ENCODE measurements at places on chromosomes 5 and 9.

- DNase-seq = no peak
Observed at GRCh38 chr5:120788481-120788880, 324.4 kb downstream of the PRR16 start.

DNA sequence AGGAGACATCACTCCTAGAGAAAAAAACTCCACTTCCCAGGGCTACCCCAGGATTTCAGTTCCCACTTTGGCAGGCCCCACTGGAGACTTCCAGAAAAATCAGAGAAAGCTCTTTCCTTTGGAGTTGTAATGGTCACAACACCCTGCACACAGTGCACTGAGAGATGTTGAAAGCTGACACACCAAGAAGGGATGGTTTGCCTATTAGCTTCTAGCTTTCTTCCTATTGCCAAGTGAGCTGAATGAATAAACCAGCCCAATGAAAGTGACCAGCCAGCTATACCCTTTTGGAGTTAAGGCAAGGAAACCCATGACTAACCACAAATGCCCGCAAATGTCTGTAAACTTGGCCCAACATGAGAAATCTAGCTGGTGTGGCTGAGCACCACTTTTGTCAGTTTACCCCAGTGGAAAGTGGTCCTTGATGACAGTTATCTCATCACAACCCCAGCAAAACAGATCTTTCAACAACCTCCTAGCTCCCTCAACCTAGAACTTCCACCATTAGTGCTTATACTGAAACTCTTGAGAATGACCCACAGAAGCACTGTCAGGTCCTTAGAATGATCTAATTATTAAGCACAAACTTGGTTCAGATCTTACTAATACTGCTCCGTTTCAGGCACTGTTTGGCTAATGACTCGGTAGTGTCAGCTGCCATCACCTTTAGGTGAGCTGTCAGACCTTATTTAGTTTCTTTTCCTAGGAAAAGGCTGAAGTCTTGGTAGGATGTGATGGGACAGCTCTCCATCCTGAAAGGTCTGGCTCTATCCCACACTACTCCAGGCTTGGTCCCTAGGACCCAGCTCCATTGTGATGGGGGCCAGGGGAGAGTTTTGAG, 11.2 kb downstream of the IRF1 start:
- no peak for DNase-seq

DNA sequence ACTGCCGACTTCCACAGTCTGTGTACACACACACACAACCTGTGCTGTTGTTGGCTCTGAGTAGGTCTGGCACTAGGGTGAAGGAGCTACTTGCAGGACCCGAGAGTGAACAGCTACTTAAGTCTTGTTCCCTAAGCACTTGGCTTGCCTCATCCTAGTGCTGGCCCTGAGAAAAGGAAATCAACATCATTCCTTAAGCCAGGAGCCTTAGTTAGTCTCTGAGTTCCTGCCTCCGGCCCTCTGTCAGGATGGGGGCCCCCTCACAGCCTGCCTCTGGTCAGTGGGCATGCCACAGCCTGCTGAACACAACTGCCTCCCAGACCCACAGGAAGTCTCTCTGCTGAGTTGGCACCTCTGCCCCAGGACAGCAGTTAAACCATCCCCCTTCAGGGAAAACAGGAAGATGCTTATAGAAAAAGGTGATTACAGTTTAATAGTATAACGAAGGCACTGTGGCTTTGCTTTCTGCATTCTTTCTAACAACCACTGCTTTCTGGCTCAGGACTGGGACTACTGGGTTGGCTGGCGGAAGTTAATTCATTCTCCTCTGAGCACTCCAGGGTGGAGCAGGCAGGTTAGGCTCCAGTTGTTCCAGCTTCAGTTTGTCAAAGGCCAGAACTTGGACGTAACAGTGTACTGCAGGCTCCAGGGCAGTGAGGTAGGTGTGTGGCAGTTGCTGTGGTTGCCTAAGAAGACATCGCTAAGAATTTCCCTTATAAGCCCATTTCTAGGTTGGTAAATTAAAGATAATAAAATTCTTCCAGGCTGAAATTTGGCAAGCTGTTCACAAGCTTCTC, 2.8 kb downstream of the MAMDC2 start:
- no peak for DNase-seq

GRCh38 chr5:121144764-121145163, 680.7 kb downstream of the PRR16 start:
- no peak for DNase-seq

GRCh38 chr5:160699301-160699700, 152.7 kb downstream of the ATP10B start:
- DNase-seq = no peak

GRCh38 chr9:136975644-136976043, 1.7 kb upstream of the PTGDS start:
- DNase-seq = no peak

GRCh38 chr9:4420351-4420750, 69.9 kb upstream of the SLC1A1 start:
- DNase-seq = no peak

DNA sequence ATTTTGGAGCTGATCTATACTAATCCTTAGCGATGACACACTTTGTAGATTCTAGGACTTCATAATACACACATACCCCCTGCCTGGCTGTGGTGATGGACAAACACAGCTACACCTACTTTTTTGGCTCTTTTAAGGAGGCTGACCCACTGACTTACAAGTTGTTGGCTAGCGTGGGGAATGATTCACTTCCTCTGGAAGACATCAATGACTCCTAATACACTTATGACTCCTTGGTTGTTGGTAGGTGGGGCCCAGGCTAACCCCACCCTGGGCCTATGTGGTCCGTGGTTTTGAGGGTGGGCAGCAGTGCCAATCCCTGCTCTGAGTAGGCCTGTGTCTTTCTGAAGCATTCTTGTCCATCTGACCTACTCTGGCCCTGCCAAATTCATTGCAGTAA, 144.4 kb downstream of the SLC12A2 start:
- DNase-seq = no peak

- DNase-seq = no peak
Observed at GRCh38 chr5:41820150-41820549, 50.1 kb downstream of the OXCT1 start.

- peak; percentile 30 for DNase-seq
Observed at GRCh38 chr9:126860757-126861466, 473 bp downstream of the ZBTB34 start.

DNA sequence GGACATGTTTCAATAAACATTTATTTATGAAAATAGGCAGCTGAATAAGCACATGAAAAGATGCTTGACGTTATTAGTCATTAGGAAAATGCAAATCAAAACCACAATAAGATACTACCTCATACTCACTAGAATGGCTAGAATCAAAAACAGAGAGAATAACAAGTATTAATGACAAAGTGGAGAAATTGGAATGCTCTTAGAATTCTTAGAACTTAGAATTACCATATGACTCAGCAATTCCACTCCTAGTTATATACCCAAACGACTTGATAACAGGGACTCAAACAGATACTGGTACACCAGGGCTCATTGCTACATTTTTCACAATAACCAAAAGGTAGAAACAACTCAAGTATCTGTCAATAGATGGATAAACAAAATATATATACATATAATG, 15.1 kb upstream of the TRIM36 start:
- no peak for DNase-seq

DNA sequence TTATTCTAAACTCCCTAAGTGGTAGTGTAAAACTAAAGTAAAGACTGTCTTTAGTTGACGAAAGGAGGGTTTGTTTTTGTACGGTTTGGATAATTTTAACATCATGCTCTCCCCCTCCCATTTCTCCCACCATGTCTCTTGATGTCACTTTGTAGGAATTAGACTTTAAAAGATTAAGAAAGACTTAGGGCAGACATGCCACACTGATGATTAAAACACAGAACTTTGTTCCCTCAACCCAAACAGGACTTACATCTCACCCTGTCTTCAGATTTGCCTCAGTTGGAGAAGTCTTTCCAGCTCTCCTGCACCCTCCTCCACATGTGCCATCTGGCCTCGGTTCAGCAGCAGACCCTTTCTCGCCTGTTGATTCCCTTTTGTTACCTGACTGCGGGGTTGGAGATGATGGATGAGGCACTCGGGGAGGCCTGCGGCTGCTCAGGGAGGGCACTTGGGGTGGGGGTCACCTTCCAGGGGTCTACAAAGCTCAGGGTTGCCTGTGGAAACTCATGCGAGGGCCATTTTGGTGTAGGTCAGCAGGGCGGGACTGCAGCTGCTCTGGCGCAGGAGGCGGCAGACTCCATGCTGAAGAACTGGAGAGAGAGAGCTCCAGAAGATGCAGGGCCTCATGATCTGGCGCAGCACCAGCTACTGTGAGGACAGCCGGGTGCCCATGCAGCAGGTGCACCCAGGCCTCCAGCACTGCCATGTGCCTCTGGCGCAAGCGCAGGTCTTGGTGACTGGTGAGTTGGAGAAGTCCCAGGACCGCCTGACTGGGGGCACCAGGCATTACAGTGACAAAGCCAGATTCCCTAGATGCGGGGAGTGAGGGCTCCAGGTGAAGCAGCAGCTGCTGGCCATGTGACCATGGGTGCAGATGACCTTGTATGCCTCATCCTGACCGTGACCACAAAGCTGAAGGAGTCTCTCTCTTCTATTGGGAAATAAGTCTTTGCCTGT, 24.5 kb upstream of the EXOC3 start:
- no peak for DNase-seq

DNA sequence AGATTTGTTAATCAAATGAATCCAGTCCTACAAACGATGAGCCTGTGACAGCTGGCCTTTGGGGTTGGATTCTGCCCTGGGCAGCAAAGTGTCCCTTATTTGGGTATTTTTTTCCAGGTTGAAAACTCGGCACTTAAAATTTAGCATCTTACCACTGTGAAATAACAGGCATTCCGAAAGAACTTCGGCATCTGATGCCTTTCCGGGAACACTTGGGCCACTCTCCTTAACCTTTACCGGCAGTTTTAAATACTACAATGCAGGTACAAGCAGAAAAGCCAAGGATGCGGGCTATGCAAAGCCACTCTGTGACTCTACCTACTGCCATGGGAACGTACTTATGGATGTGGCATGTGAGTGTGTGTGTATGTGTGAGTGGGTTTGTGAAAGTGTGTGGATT, 1.0 kb upstream of the RASGRF2 start:
- DNase-seq = no peak

GRCh38 chr9:135329571-135330306, 149.8 kb upstream of the PPP1R26 start:
- DNase-seq = peak; percentile 5

GRCh38 chr9:133578524-133579441, 30.4 kb downstream of the FAM163B start:
- DNase-seq = no peak

DNA sequence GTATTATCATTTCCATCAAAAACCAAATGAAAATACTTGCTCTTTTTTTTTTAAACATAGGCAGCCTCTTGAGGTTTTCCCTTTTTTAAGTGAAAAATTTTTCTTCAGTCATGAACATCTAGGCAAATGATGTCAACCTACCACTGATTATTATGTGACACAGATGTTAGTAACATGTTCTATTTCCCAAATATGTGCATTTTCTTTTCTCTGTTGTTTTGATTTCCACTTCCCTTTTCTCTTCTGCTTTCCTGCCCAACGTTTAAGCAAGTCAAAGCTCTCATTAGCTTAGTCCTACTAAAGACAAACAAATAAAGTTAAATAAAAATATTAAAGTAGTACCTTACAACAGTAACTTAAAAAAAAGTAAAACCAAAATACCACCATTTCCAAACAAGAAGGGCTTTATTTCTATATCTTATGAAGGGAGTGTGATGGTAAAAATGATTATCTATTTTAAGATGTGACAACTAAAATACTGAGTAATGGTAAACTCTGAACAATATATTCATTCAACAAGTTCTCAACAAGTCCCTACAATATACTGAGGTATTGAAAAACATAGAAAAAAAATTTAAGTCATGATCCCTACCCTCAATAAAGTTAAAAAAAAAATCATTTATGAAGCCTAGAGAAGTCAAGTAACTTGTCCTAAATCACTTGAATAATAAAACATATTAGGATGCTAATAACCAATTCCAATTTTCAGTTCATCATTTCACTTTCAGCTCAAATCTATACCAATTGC, 9.4 kb downstream of the SLC38A9 start:
- no peak for DNase-seq

DNA sequence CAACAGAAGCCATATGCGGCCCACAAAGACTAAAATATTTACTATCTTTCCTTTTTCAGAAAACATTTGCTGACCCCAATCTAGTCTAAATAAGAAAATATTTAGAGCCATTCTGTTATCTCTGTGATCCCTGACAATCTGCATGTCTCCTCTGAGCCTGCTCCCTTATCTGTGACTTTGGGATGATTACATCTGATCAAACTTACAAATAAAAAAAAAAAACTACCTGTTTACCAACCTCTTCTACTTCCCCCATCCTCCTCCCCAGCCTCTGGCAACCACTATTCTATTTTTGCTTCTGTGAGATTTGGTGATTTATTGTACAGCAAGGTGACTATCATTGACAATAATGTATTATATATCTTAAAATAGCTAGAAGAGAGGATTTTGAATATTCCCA, 176.3 kb upstream of the CD180 start:
- no peak for DNase-seq

DNA sequence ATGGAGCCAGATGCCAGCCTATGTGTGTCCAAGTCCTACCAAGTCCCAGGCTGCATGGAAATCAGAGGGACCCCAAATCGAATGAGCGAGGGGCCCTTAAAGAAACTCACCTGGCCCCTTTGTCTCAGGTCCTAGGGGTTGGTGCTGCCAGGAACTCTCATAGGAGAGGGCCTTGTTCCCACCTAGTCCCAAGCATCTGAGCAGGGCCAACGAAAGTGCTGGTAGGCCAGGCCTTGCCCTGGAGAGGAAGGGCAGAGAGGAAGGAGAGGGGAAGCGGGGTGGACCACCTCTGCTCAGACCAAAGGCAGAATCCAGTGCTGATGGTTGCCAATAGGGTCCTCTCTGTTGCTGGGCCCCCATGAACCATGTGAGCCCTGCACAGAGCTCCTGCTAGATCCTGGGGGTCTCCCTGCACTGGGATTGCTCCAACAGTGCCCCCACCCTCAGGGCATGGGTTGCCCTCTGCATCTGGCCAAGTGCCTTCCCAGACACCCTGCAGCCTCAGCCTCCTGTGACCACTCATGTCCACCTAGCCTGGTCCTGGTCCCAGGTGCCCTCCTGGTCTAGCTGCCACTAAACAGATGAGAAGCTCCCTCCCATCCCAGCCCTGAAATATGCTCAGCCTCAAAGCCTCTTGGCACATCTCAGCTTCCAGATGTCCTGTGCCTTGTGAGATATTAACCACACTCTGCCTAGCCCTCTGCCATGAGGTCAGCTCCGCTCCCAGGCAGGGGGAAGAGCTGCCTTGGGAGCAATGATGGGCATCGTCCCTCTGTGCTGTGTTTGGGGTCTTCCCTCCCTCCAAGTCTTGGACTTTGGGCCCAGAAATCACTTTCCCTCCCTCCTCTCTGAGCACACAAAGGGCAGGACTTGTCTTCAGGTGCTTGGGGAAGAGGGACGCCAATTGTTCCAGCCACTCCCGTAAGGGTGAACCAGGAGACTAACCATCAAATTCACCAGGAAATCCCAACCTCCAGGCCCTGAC, 109.6 kb downstream of the ADAMTS2 start:
- no peak for DNase-seq

DNA sequence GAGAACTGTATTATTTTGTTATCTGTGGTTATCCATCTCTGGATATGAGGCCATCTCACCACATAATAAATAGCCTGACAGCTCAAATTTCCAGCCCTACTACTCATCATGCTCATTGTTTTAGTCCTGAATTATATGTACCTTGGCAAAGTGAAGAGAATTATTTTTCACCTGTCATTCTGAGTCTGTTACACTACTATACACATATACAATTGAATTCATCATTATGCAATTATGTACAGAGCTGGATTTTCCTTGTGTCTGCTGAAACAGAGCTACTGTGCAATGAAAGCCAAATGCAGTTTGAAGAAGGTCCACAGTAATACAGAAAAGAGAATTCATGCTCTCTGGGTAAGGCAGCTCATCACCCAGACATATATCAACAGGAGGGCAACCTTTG, 28.5 kb downstream of the ESM1 start:
- DNase-seq = no peak

- no peak for DNase-seq
Observed at GRCh38 chr9:132837501-132838286, 40.4 kb downstream of the AK8 start.
